ENCODE measurements at places on chromosomes 4 and X.

- DNase-seq = no peak
These were observed 557 bp upstream of the USP38 start for GRCh38 chr4:143184217-143184502.

GRCh38 chr4:5361968-5362367 lies 310.7 kb downstream of the STK32B start:
- no peak for DNase-seq

GRCh38 chr4:4533461-4534169 lies 8.2 kb downstream of the STX18 start:
- no peak for DNase-seq

DNA sequence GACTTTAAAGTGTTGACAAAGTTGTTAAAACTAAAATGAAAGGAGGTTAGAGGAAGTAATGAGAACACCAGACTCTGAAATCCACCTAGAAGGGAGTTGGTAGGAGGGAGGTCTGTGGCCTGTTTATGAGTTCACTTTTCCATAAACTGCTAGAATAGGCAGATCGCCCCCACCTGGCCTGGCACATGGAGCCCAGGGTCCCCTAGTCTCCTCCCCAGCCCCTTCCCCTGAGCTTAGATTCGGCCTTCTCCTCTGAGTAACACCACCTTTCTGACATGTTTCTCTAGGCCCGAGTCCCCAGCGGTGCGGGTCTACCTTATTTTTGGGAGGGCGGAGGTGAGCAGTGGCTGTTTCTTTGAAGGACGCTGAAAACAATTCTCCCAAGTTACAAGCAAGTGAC lies 54.5 kb upstream of the FAT1 start:
- DNase-seq = no peak

GRCh38 chr4:142242156-142242555 lies 603.9 kb downstream of the INPP4B start:
- DNase-seq = no peak

DNA sequence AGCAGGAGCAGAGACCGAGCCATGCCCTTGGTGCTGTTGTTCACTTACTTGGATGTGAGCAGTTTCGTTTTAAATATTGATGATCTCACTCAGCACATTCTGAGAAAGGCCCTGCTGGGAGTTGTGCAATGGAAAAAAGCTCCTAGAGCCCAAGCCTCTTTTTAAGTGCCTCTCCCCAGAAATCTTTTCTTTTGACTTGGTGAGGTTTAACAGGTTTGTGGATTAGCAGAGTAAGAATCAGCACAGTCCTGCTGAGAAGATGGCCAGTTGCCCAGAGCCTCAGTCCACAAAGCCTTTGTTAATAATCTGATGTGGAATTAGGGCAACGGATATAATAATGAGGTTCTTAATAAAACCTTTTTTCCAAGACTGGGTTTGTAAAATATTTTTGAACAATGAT lies 157.5 kb upstream of the ATP6AP2 start:
- no peak for DNase-seq

- peak; percentile 86 for DNase-seq
These were observed 43.1 kb upstream of the FAM9C start for GRCh38 chrX:13087322-13088155.

- no peak for DNase-seq
These were observed 36.1 kb downstream of the ZCCHC13 start for GRCh38 chrX:74340051-74340450.

DNA sequence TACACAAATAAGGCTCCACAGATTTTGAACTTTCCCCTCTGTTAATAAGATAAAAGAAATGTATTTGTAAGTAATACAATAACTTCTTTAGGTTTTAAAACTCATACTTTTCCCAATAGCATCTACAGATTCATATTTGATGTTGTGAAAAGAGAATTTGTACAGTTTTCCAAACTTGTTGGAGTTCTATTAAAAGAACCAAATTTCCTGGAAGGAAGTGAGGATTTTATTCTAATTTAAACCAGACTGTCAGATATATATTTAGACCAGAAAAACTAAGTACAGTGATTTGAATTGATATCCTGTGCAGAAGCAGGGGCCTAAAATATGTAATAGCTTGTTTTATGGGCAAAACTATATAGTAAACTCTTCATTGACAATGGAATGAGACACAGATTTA lies 53.7 kb downstream of the NAA11 start:
- DNase-seq = no peak

DNA sequence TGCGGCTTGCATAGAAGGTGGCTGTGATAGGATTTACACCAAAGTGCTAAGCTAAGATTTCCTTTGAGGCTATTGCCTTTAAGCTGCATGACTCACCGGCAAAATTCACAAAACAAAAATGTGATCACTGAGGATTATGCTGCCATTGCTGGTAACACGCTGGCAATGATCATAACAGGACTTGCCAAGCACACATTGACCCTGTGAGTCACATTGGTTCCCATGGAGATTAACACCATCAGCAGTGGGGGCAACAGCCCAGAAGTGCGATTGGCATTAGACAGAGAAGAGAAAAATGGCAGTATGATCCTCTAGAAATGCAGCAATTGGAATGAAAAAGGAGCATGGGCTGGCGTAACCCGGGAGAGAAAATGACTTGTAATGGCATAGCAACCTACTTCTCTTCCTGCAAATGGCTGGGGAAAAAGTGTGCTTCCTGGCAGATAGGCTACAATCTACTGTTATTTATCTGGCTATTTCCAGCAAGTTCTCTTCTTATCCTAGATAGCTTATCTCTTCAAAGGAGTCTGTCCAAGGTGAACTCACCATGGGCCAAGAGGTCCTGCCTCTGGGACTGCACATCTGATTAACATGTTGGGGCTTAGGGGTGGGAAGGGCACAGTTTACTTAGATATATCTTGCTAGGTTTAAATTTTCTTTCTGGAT lies 314.2 kb upstream of the IGFBP7 start:
- no peak for DNase-seq
